ENCODE measurements at places on chromosomes 3 and 15.

GRCh38 chr3:58487140-58487886 lies 4.6 kb upstream of the KCTD6 start:
- peaks cover 10% of the 10 kb centered on the region for H3K4me1 ChIP-seq
- peak; percentile 60 for DNase-seq

DNA sequence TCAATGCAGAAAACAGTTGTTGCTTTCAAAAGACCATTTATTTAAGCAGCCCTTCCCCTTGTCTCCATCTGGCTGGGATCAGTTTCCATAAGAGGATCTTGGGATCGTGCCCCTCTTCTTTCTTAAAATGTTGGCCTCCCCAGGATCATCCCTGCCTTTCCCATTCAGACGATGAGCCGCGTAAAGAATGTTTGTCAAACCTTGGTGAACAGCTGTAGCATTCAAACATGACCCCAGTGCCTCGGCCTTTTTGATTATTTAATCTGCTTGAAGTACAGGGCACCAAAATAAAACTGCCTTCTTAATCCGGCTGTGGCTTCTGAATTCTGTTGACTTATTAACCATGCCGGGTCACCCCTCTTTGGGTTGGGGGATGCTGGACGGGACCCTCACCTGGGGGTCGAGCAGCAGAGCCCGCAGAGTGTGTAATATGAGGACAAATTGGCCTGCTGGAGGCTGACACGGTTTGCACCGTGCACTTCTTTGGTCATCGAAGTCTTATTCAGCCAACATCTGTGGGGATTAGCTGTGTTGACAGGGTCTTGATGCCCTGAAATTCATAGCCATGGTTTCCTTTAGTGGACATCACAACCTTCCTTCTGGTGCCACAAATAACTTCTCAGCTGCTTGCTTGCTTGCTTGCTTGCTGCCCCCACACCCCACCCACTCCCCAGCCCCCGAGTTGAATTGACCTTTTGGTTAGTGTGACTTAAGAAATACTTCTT lies at the start of gene LRTM1:
Gene LRTM1 (minus strand): TSS at position 14 of the 725 bp plus-strand sequence. CDS start 148 bp downstream, outside the sequence.
- no peaks in the 10 kb centered on the region for H3K36me3 ChIP-seq
- no peaks in the 10 kb centered on the region for H3K27me3 ChIP-seq
- no peak within 1 kb of the TSS for H3K4me3 ChIP-seq
- DNase-seq, result no peak
- no peaks in the 10 kb centered on the region for H3K4me1 ChIP-seq

GRCh38 chr3:164577667-164578210 lies 500.6 kb downstream of the SI start:
- no peak for DNase-seq
- no peak overlapping the region for H3K27ac ChIP-seq
- H3K36me3 ChIP-seq, result no peaks in the 10 kb centered on the region
- H3K4me3 ChIP-seq, result no peak overlapping the region
- H3K27me3 ChIP-seq, result no peaks in the 10 kb centered on the region

- peaks cover 62% of the 10 kb centered on the region for H3K27me3 ChIP-seq
- no peaks in the 10 kb centered on the region for H3K36me3 ChIP-seq
- DNase-seq, result no peak
- H3K27ac ChIP-seq, result no peak overlapping the region
- no peak overlapping the region for H3K4me3 ChIP-seq
- H3K4me1 ChIP-seq, result peaks cover under 1% of the 10 kb centered on the region
These were observed 74.8 kb downstream of the TMEM266 start for GRCh38 chr15:76134537-76134936.

GRCh38 chr15:88608607-88609181 lies 12.4 kb upstream of the AEN start:
- DNase-seq, result no peak
- peaks cover 29% of the 10 kb centered on the region for H3K4me1 ChIP-seq
- H3K27ac ChIP-seq, result no peak overlapping the region
- H3K4me3 ChIP-seq, result no peak overlapping the region

DNA sequence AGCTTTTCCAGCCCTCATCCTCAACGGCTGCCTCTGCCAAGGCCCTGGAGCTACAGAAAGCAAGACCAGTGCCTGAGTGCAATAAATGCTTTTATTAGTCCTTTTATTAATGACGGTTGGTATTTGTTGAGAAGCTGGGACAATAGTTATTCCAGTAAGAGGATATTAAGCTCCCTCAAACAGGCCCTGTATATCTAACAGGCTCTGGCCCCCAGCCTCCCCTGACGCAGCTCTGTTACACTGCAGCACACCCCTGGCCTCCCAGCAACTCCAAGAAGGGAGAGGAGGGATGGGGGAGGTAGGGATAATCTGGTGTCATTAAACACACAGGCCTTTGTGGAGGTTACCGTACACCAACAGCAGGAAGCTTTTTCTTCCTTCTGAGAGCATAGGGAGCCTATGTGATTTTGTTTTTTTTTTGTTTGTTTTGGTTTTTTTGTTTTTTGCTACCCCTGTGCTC lies 30.8 kb upstream of the MAGEF1 start:
- H3K4me1 ChIP-seq, result peaks cover 12% of the 10 kb centered on the region
- DNase-seq, result no peak
- peaks cover 12% of the 10 kb centered on the region for H3K27me3 ChIP-seq
- H3K4me3 ChIP-seq, result no peak overlapping the region
- H3K27ac ChIP-seq, result no peak overlapping the region

DNA sequence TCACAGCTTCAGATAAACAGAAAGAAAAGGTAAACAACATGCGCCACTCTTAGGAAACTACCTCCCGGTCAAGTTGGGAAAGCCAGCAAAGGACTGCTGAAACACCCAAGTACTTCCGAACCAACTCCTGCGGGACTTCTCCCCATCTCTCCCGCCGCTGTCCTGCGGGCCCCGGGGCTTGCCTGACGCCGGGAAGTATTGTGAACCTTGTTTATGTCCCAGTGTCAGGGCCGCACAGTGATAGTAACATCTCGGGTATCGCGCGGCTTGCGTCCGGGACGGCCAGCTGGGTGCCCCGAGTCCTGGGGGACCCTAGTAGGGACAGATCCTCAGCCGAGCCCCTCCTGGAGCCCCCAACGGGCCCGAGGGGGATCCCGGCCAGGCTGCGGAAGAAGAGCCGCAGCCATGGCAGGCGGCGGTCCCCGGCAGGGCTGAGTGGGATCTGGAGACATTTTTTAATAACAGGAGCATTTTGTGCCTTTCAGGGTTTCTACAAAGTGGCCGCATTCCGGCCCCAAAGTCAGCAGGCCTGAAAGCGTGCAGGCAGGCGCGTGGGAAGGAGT lies 756 bp downstream of the CLPX start:
- H3K4me3 ChIP-seq, result peak overlapping the region; percentile 96
- H3K27me3 ChIP-seq, result no peaks in the 10 kb centered on the region
- H3K4me1 ChIP-seq, result peaks cover 7% of the 10 kb centered on the region
- H3K36me3 ChIP-seq, result peaks cover 3% of the 10 kb centered on the region

GRCh38 chr15:73564255-73564654 lies 68.9 kb downstream of the NPTN start:
- DNase-seq, result peak; percentile 52
- H3K27me3 ChIP-seq, result no peaks in the 10 kb centered on the region
- H3K4me1 ChIP-seq, result peaks cover 6% of the 10 kb centered on the region
- no peak overlapping the region for H3K4me3 ChIP-seq
- H3K27ac ChIP-seq, result no peak overlapping the region

- no peak overlapping the region for H3K27ac ChIP-seq
- no peaks in the 10 kb centered on the region for H3K4me1 ChIP-seq
- H3K4me3 ChIP-seq, result no peak overlapping the region
- peaks cover 70% of the 10 kb centered on the region for H3K27me3 ChIP-seq
These were observed 74.5 kb downstream of the TLE3 start for GRCh38 chr15:70023064-70023768.

GRCh38 chr3:98109807-98110549 lies 20.5 kb upstream of the OR5H1 start:
- no peaks in the 10 kb centered on the region for H3K36me3 ChIP-seq
- H3K4me3 ChIP-seq, result no peak overlapping the region
- H3K27ac ChIP-seq, result no peak overlapping the region
- no peaks in the 10 kb centered on the region for H3K27me3 ChIP-seq
- no peak for DNase-seq

- H3K4me1 ChIP-seq, result peaks cover 1% of the 10 kb centered on the region
- DNase-seq, result no peak
- H3K27me3 ChIP-seq, result no peaks in the 10 kb centered on the region
- H3K27ac ChIP-seq, result no peak overlapping the region
- H3K4me3 ChIP-seq, result no peak overlapping the region
These were observed 229.2 kb upstream of the ZPLD1 start for GRCh38 chr3:102205647-102206046.

GRCh38 chr3:104359546-104359945 lies 1007.2 kb upstream of the ALCAM start:
- no peak overlapping the region for H3K4me3 ChIP-seq
- H3K27ac ChIP-seq, result peak overlapping the region; percentile 98
- no peaks in the 10 kb centered on the region for H3K36me3 ChIP-seq
- peak; percentile 73 for DNase-seq

DNA sequence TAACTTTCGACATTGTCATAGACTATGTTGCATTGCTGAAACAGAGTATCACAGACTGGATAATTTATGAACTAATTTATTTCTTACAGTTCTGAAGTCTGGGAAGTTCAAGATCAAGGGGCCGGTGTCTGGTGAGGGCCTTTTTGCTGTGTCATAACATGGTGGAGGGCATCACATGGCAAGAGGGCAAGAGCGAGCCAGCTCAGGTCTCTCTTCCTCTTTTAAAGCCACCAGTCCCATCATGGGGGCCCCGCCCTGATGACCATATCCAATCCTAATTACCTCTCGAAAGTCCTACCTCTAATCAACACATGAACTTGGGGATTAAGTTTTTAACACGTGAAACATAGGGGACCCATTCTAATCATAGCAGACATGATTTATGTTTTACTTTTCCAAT lies 33.5 kb upstream of the DCUN1D1 start:
- no peak for DNase-seq
- H3K27me3 ChIP-seq, result no peaks in the 10 kb centered on the region
- no peak overlapping the region for H3K4me3 ChIP-seq
- H3K36me3 ChIP-seq, result peaks cover 25% of the 10 kb centered on the region

- no peaks in the 10 kb centered on the region for H3K4me1 ChIP-seq
- DNase-seq, result no peak
- no peak overlapping the region for H3K27ac ChIP-seq
- no peaks in the 10 kb centered on the region for H3K36me3 ChIP-seq
- no peak overlapping the region for H3K4me3 ChIP-seq
These were observed 42.2 kb upstream of the STT3B start for GRCh38 chr3:31490502-31490901.

DNA sequence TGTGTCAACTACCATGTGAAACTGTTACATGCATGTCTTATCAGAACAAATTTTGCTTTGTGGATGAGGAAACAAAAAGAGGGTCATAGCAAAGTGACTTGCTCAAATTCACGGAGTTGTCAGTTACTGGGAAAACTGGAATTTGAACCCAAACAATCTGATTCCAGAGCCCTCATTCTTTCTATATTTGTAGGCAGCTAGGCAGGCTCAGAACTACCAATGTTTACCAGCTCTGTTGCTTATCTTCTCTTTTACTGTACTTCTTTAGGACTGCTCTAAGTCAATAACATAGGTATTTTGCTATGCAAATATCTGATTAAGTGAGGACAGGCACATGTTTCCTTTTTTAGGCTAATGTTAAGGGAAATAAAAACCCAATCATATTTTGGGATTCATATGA lies 450.5 kb downstream of the ZPLD1 start:
- H3K36me3 ChIP-seq, result no peaks in the 10 kb centered on the region
- no peak overlapping the region for H3K4me3 ChIP-seq
- DNase-seq, result no peak
- H3K4me1 ChIP-seq, result no peaks in the 10 kb centered on the region
- H3K27ac ChIP-seq, result no peak overlapping the region
- no peaks in the 10 kb centered on the region for H3K27me3 ChIP-seq

- no peak overlapping the region for H3K27ac ChIP-seq
- H3K27me3 ChIP-seq, result peaks cover 9% of the 10 kb centered on the region
- no peaks in the 10 kb centered on the region for H3K36me3 ChIP-seq
- DNase-seq, result no peak
- no peaks in the 10 kb centered on the region for H3K4me1 ChIP-seq
These were observed 158.8 kb downstream of the SSR3 start for GRCh38 chr3:156395961-156396710.

DNA sequence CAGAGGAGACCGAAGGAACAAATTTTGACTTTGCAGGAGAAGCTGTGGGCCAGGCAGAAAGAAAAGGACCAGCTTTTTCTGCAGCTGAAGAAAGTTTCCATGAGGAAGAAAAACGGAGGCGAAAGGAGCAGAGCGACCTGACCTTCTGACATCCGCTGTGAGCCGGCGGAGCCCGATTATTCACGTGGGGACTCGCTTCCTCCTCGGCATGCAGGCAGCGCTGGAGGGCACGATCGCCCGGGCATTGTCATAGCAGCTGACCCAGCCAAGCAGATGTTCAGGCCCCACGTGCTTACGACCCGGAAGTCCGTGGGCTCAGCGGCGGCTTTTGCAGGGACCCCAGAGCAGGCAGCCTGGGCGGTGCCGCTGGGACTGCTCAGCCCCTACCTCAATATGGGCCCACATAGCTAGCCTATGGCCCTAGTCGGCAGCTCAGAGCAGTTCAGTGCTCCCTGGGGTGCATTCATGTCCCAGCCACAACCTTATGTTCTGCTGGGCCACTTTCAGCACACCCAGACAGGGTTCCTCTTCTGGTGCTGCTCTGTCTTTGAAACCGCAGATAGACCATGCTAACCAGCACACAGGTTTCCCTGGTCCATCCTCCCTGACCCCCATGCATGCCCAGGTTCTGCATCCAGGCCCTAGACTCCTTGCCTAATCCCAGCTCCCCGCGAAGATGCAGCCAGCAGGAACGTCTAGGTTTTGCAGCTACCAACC lies 10.5 kb upstream of the EIF4A2 start:
- no peaks in the 10 kb centered on the region for H3K36me3 ChIP-seq
- H3K4me3 ChIP-seq, result no peak overlapping the region
- no peak for DNase-seq
- H3K4me1 ChIP-seq, result no peaks in the 10 kb centered on the region

GRCh38 chr3:113630956-113631542 lies 65.4 kb downstream of the USF3 start:
- no peak for DNase-seq
- H3K27ac ChIP-seq, result no peak overlapping the region
- H3K36me3 ChIP-seq, result no peaks in the 10 kb centered on the region
- H3K27me3 ChIP-seq, result no peaks in the 10 kb centered on the region
- H3K4me1 ChIP-seq, result no peaks in the 10 kb centered on the region
- H3K4me3 ChIP-seq, result no peak overlapping the region

DNA sequence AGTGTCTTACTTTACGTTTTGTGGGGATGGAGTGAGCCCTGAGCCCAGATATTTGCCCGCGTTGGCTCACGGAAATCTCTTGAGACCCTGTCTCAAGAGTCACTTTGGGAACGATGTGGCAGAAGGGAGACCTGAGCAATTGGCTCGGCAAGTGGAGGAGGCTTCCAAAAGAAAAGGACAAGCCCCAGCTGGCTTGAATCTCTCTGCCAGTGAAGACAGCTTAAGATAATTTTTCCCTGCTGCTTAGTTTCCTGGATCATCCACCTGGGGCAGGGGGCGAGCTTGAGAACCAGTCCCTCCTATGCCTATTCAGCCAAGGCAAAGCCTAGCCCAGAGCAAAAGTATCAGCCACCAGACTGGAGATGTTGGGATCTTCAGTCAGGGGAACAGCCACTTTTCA lies 708 bp downstream of the SEC22A start:
- peak overlapping the region; percentile 93 for H3K4me3 ChIP-seq
- no peaks in the 10 kb centered on the region for H3K27me3 ChIP-seq
- no peaks in the 10 kb centered on the region for H3K36me3 ChIP-seq
- H3K27ac ChIP-seq, result no peak overlapping the region
